A549 treated with Hydrocortisone at 1 μM for 4 hours (cell line): ENCODE measurements at places on chromosomes 7 and 10. TPM values are rescaled to one million over a fixed set of nuclear protein-coding genes. Genes with fewer than 3 reads are reported as not detected.

The GOLGA7B gene
- total RNA-seq, result 3.3 to 3.8 TPM (median 3.5 TPM) in 5 replicates

The HNRNPH3 gene
- total RNA-seq, result 166 to 288 TPM (median 182 TPM) in 5 replicates

The ZNF655 gene
- total RNA-seq, result 53.6 to 57.4 TPM (median 54.1 TPM) in 5 replicates

The LRRD1 gene
- not detected in 5 replicates for total RNA-seq

The SH2D4B gene
- total RNA-seq, result 0.03 TPM in 2 of 5 replicates, not detected in the others

The XRCC2 gene
- 3.7 to 6.1 TPM (median 4.8 TPM) in 5 replicates for total RNA-seq

The HOXA10 gene
- 5.4 to 7.8 TPM (median 6.3 TPM) in 5 replicates for total RNA-seq

The LDB3 gene
- total RNA-seq, result 0.06 to 0.20 TPM (median 0.12 TPM) in 5 replicates

The MYO1G gene
- total RNA-seq, result 0.16 to 0.25 TPM (median 0.21 TPM) in 5 replicates

The IDE gene
- 17.7 to 25.7 TPM (median 23.7 TPM) in 5 replicates for total RNA-seq

The IMMP2L gene
- 16.3 to 21.6 TPM (median 18.7 TPM) in 5 replicates for total RNA-seq

The DKK1 gene
- total RNA-seq, result 445 to 509 TPM (median 469 TPM) in 5 replicates

The ANKRD61 gene
- 0.53 to 0.84 TPM (median 0.72 TPM) in 5 replicates for total RNA-seq
